ENCODE measurements at places on chromosomes 6 and 20.

DNA sequence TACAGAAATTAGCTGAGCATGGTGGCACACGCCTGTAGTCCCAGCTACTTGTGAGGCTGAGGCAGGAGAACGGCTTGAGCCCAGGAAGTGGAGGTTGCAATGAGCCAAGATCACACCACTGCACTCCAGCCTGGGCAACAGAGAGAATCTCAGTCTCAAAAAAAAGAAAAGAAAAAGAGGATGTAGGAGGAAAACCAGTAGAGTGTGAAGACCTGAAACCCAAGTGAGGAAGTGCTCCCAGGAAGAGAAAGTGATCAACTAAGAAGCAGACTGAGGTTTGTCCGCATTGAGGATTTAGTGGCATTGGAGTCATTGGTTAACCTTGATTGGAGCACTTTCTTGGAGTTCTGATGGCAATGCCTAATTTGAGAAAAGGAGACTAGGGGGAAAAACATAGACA is 20.6 kb upstream of the TASP1 start:
- DNase-seq: no peak

- no peak for DNase-seq
These were observed 86.1 kb upstream of the STMND1 start for GRCh38 chr6:17015551-17016381.

DNA sequence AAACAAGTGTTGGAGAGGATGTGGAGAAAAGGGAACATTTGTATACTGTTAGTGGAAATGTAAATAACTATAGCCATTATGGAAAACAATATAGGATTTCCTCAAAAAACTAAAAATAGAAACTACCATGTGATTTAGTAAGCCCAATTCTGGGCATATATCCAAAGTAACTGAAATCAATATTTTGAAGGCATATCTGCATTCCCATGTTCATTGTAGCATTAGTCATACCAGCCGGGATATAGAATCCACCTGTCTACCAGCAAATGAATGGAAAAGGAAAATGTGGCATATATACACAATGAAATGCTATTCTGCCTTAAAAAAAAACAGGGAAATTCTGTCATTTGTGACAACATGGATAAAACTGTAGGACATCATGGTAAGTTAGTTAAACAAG is 15.3 kb upstream of the C6orf58 start:
- DNase-seq: no peak

- no peak for DNase-seq
These were observed 1.6 kb upstream of the DEK start for GRCh38 chr6:18265787-18266522.

- no peak for DNase-seq
These were observed 141.5 kb downstream of the LY86 start for GRCh38 chr6:6729971-6730370.

DNA sequence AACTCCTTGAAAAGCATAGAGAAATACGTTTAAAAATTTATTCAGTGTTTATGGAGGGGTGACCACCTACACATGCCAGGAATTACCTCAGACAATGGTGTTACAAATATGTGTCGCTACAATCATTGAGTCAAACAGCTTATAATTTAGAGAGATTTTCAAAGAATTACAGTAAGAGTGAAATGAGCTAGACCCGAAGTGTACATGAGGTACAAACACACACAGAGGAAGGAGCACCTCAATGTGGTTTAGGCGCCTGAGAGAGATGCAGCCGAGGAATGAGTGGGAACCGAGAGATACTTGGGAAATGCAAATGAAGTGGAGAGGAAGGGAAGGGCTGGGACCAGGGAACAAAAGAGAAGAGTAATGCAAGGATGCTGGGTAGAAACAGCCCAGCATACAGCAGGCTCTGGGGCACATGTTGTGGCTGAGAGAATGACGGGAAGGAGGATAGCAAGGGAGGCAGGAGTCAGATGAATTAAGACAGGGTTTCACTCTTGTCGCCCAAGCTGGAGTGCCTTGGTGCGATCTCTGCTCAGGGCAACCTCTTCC is 15.5 kb downstream of the EEF1E1 start:
- no peak for DNase-seq

- no peak for DNase-seq
These were observed 236.4 kb upstream of the ASCC3 start for GRCh38 chr6:101117393-101118135.

DNA sequence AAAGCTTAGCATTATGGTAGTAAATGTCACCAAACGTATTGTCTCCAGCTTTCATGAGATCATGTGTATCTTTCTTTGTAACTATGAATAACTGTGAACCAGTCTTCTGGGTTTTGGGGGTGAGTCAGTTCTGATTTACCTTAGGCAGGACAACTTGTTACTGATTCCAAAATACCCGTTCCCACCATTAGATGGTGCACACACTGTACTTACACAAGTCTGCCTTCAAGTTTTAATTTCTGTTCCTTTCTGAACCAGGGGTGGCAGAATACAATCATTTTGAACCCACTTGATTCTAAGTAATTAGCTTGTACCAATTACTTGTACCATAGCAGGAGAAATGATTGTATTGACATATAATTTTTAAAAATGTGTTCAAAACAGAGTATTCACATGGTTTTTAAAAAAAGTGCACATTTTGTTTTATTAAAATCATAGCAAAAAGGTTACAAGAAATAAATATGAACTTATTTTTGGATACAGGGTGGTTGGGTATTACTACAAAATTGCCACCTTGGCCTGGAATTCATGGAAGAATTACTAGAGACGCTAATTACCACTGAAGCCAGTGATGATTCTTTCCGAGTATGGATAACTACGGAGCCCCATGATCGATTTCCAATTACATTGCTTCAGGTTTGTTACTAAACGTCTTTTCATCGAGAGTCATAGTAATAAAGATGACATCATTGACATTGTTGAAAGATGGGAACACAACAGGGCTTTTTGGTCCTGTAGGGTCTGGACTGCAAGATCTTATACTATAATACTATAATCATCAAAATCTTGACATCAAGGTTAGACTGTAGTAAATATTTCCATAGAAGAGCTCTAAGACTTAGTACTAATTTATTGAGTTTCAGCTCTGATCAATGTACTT is 75.2 kb upstream of the GLP1R start:
- DNase-seq: no peak

DNA sequence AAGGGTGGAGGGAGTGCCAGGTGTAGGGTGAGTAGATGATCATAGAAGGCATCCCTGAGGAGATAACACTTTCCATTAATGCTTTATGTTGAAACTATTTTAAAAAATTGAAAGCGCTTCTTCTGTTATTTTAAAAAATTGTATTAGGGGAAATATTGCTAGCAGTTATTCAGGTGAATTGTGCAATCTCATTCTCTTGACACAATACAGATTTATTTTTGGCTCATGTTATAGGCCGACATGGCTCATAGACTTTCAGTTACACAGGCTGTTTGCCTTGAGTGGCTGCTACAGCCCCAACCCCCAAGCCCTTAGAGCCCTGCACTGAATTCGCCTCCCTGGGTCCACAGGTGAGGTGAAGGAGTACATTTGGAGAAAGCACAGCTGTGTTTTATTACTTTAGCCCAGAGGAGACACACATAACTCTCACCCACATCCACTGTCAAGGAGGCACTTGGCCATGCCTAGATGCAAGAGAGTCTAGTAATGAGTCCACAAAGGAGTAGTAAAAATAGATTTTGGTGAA is 228.2 kb downstream of the RFPL4B start:
- no peak for DNase-seq

GRCh38 chr20:58553841-58554240 is 38.6 kb upstream of the APCDD1L start:
- no peak for DNase-seq

DNA sequence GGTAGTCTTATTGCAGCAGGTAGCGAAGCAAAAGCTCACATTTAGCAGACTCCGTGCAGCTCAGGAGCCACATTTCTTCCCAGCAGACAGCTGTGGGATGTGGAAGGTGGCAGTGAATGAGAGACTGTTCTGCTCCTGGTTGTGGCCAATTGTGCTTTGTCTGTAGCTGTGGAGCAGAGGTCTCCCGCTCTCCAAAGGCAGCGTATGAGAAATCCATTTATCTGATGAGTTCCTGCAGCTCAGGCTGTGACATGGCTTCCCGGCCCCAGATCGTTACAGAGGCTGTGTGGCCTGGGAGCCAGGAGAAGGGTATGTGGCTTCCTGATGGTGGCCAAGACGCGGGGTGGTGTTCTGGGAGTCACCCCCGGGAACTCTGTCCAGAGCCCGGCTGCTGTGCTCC is 64.5 kb upstream of the KIF16B start:
- no peak for DNase-seq

GRCh38 chr6:76881414-76881813 is 581.9 kb downstream of the HTR1B start:
- no peak for DNase-seq

DNA sequence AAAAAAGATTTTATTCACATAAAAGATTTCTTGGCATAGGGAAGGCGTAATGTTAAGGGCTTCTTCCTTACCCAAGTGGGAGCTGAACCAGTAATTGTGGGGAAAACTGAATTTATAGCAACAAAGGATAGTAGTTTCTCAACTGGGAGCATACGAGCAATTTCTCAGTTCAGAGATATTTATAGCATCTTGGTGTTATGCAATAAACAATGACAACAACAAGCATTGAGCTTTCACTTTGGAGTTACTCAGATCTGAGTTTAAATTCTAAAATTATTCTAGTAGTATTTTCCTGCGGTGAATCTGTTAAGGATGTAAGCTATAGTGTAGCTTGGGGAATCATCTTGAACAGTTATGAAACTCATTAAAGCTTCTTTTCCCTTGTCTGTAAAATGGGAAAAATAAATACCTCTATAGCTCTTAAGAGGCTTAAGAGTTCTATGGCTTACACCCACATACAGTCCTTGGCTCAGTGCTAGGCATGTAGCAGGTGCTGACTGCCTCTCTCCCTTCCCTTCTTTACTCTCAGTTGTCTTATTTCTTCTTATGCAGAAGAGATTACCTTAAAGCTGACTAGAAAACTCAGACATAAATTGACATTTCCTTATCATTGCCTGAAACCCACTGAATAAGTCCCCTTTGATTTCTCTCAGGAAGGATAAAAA is 58.8 kb downstream of the SAMD5 start:
- DNase-seq: no peak

- DNase-seq: no peak
These were observed 331.3 kb upstream of the DEFB112 start for GRCh38 chr6:50381099-50381415.

DNA sequence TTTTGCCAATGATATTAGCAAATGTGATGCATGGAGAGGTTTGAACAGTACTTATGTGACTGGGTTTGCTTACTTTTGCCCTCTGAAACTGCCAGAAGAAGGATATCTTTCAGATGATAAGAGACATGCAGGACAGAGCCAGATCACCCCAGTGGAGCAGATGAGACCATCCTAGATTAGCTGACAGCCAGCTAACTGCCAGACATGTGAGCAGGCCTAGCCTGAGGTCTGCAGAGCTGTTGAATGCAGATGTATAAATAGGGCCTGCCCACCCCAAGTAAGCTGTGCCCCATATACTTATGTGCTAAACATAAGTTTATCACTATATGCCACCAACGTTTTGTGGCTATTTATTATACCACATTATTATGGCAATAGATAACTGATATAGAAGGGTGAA is 5.9 kb downstream of the ZSCAN31 start:
- no peak for DNase-seq

- no peak for DNase-seq
These were observed 101.3 kb downstream of the VEGFA start for GRCh38 chr6:43871284-43871683.

GRCh38 chr20:22407237-22408193 is 176.9 kb downstream of the FOXA2 start:
- DNase-seq: no peak

GRCh38 chr20:39588148-39588757 is 626.1 kb downstream of the DHX35 start:
- no peak for DNase-seq

GRCh38 chr6:85747093-85747492 is 104.4 kb upstream of the SYNCRIP start:
- no peak for DNase-seq

DNA sequence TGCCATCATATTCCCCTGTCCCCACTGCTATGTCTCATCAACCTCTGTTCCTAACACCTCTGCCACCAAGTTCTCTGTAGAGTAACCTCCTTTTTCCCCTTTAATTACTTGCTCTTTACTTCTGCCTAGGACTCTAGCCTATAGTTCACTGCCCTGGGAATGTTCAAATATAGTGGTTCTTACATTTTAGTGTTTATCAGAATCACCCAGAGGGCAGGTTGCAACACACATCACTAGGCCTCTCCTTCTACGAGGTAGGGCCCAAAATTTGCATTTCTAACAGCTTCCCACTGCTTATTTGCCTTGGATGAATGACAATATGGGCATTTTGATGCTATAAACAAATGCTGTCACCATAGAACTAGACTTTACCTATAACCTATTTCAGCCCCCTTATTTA is 23.1 kb upstream of the C6orf141 start:
- no peak for DNase-seq

DNA sequence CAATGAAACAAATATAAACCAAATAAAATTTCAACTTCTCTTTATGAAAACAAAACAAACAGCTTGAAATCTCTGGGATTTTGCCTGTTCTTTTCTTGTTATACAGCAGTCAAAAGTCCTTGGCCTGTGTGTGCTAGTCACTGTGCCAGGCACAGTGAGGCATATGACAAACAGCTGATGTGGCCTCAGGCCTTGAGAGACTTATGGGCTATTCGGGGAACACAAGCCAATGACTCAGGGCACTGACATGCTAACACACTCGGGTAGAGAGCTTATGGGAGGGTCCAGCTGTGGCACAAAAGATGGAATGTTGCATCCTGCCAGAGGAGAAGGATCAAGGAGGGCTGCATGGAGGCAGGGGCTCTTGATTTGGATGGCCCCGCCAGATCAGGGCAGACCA is 95.4 kb upstream of the NKX2-2 start:
- no peak for DNase-seq

GRCh38 chr20:15032352-15032622 is 694.9 kb upstream of the FLRT3 start:
- no peak for DNase-seq

DNA sequence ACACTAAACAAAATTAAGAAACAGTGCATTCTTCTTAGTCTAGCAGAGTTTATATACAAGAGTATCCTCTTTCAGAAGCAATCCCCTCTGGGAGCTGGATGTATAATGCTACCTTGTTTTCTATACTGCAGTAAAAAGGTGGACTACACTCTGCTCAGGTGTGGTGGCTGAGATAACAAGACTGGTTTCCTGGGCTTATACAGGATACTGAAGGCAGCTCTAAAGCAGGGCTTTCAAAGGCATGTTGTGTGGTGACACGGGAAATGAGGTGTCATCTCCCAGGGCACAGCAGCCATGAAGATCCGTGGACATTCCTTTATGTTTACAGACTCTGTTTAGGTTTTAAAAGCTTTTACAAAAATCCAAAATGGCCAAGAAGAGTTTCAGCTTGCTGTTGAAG is 136.7 kb downstream of the MAP3K4 start:
- DNase-seq: no peak

GRCh38 chr20:8145246-8146168 is 13.4 kb downstream of the PLCB1 start:
- no peak for DNase-seq

GRCh38 chr20:44540834-44541233 is 19.0 kb upstream of the SERINC3 start:
- no peak for DNase-seq

DNA sequence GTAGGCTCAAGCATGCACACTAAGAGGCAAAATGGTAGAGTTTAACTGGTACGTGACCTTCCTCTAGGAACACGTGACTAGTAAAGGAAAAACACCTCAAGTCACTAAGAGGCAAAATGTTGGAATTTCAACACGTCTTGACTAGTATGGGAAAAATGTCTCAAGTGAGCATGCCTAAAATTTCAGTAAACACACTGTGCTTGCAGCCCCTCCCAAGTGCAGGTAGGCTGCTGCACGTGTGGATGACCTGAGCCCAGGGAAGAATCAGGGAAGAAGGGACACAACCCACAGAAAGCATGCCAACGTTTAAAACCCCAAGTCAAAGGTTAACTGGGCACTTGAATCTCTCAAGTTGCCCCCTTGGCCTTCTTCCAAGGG is 162.2 kb downstream of the TENT5A start:
- no peak for DNase-seq

Data from cortex of kidney (tissue), 1 donor.